Lower lobe of right lung (tissue), 2 donors: ENCODE measurements at places on chromosomes 1 and 21. TPM values are rescaled to one million over a fixed set of nuclear protein-coding genes. Genes with fewer than 3 reads are reported as not detected.

DNA sequence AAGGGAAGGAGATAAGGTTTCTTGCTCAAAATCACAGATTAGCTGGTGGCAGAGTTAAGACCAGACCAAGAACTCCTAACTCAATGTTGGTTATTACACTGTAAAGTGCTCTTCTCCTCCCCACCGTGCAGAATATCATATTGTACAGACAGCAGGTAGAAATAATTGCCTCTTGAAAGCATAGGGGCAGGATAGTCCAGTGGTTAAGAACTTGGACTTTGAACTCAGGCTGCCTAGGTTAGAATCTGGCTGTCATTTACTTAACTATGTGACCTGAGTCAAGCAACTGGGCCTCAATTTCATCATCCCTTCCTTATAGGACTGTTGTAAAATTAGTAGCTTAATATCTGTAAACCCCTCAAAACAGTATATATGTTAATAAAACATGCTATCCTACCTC lies 114.9 kb upstream of the HIVEP3 start:
- H3K4me3 ChIP-seq: no peak overlapping the region
- no peaks in the 10 kb centered on the region for H3K36me3 ChIP-seq
- no peaks in the 10 kb centered on the region for H3K27me3 ChIP-seq
- no peak overlapping the region for H3K27ac ChIP-seq
- H3K4me1 ChIP-seq: peaks cover 11% of the 10 kb centered on the region
- DNase-seq: no peak

- H3K4me1 ChIP-seq: peaks cover 29% of the 10 kb centered on the region
- DNase-seq: no peak
- no peaks in the 10 kb centered on the region for H3K36me3 ChIP-seq
- no peak overlapping the region for H3K4me3 ChIP-seq
- H3K27me3 ChIP-seq: no peaks in the 10 kb centered on the region
These were observed 10.3 kb upstream of the AGTRAP start for GRCh38 chr1:11725616-11726015.

Gene LRRC3
- 4.0 TPM for total RNA-seq

DNA sequence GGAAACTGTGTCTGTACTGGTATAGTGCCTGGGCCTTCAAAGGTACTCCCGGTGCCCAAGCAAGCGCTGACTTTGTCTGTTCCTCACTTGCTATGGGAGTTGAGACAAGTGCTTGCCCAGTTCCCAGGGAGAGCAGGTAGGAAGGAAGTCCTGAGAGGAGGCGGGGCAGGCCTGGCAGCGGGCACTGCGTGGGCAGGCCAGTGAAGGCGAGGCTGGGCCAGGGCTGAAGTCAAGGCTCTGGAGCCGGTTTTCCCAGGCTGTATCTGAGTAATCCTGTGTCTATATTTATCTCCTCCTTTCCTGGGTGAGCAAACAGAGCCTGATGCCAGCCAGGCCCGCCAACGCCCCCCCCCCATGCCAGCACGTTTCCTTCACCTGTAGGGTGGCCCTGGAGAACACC lies 15.9 kb upstream of the EDN2 start:
- peak; percentile 92 for DNase-seq
- no peaks in the 10 kb centered on the region for H3K36me3 ChIP-seq
- peaks cover 48% of the 10 kb centered on the region for H3K4me1 ChIP-seq
- peak overlapping the region; percentile 91 for H3K27ac ChIP-seq
- no peaks in the 10 kb centered on the region for H3K27me3 ChIP-seq
- H3K4me3 ChIP-seq: no peak overlapping the region

GRCh38 chr1:183569801-183570200 lies 20.5 kb downstream of the NCF2 start:
- H3K36me3 ChIP-seq: peaks cover 42% of the 10 kb centered on the region
- peaks cover 16% of the 10 kb centered on the region for H3K4me1 ChIP-seq
- DNase-seq: no peak
- H3K27me3 ChIP-seq: no peaks in the 10 kb centered on the region
- H3K27ac ChIP-seq: no peak overlapping the region

- peak overlapping the region; percentile 51 for H3K4me3 ChIP-seq
- no peak for DNase-seq
- H3K4me1 ChIP-seq: peaks cover 13% of the 10 kb centered on the region
- H3K27me3 ChIP-seq: peaks cover 22% of the 10 kb centered on the region
These were observed 1.2 kb downstream of the LMOD1 start for GRCh38 chr1:201945157-201945556.

DNA sequence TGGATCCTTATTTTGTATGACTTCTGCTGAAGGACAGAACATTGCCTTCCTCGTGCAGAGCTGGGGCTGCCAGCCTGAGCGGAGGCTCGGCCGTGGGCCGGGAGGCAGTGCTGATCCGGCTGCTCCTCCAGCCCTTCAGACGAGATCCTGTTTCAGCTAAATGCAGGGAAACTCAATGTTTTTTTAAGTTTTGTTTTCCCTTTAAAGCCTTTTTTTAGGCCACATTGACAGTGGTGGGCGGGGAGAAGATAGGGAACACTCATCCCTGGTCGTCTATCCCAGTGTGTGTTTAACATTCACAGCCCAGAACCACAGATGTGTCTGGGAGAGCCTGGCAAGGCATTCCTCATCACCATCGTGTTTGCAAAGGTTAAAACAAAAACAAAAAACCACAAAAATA lies 27.5 kb upstream of the KDM4A start:
- no peak overlapping the region for H3K4me3 ChIP-seq
- H3K36me3 ChIP-seq: peaks cover 57% of the 10 kb centered on the region
- H3K4me1 ChIP-seq: no peaks in the 10 kb centered on the region

GRCh38 chr1:55060133-55060999 lies 21.0 kb downstream of the PCSK9 start:
- no peak overlapping the region for H3K4me3 ChIP-seq
- H3K36me3 ChIP-seq: peaks cover 5% of the 10 kb centered on the region
- H3K27ac ChIP-seq: no peak overlapping the region
- H3K4me1 ChIP-seq: peaks cover 14% of the 10 kb centered on the region
- no peak for DNase-seq
